ENCODE measurements at places on chromosomes 7 and 10. TPM values are rescaled to one million over a fixed set of nuclear protein-coding genes. Genes with fewer than 3 reads are reported as not detected.

The CNTNAP2 gene
- total RNA-seq = 37.3 TPM

The HTRA1 gene
- total RNA-seq = 58.5 TPM

The OPN1SW gene
- not detected for total RNA-seq

The GNAT3 gene
- not detected for total RNA-seq

The NEUROD6 gene
- 600 TPM for total RNA-seq

The GRM3 gene
- 179 TPM for total RNA-seq

The COL26A1 gene
- total RNA-seq = 3.4 TPM

The H2BK1 gene
- total RNA-seq = not detected

The ZNF316 gene
- 18.2 TPM for total RNA-seq

The C10orf71 gene
- total RNA-seq = not detected

The OR9A4 gene
- total RNA-seq = 0.31 TPM

The HTR5A gene
- total RNA-seq = 0.62 TPM

The GPRIN2 gene
- total RNA-seq = 19.3 TPM

The CLCN1 gene
- under 0.01 TPM for total RNA-seq

The HEPACAM2 gene
- total RNA-seq = not detected

The ENO4 gene
- 0.78 TPM for total RNA-seq

The PLOD3 gene
- 10.5 TPM for total RNA-seq

The MYO3A gene
- total RNA-seq = 3.6 TPM

The DRGX gene
- total RNA-seq = not detected

The LRIT1 gene
- total RNA-seq = not detected

The GPR158 gene
- 6.1 TPM for total RNA-seq

The PRSS1 gene
- total RNA-seq = not detected

The ANKRD2 gene
- total RNA-seq = not detected

The FAS gene
- total RNA-seq = 2.2 TPM

The OR6V1 gene
- not detected for total RNA-seq

The CDH23 gene
- 1.2 TPM for total RNA-seq

The WASL gene
- total RNA-seq = 24.3 TPM

The ZNF467 gene
- 1.2 TPM for total RNA-seq

The HOGA1 gene
- 0.62 TPM for total RNA-seq

The SPAM1 gene
- total RNA-seq = not detected

The HOXA1 gene
- total RNA-seq = not detected

The SFMBT2 gene
- total RNA-seq = 17.8 TPM

Measured in occipital lobe (tissue), 3 donors.